Activated CD4-positive, alpha-beta T cell treated with anti-CD3 and anti-CD28 coated beads, Interleukin-10, Interleukin-2, amounts not matched to agents 100 ng/mL and 50 ng/mL, durations not matched to agents 16 hours and 8 hours (primary cell): ENCODE measurements at places on chromosomes 11 and 22.

GRCh38 chr11:116958246-116958645 lies 120.8 kb upstream of the APOA1 start:
- no peak for DNase-seq

- no peak for DNase-seq
These were observed 1.2 kb upstream of the CABP2 start for GRCh38 chr11:67524480-67524808.

DNA sequence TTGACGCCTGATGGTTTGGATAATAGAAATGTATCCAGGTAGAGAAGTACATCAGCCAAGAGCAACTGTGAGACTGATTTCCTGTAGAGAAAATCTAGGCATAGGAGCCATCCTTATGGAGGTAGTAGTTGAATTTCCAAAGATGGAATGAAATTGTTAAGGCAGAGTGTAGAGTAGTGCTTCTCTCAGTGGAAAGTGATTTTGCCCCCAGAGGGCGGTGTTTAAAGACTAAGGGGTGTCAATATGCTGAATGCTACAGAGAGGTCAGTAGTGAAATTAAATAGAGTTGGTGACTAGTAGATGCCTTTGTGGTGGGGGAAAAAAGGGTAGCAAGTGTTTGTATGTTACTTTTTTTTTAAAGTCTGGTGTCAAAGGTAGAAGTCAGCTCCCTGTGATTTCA lies 54.5 kb downstream of the TRIM44 start:
- no peak for DNase-seq

DNA sequence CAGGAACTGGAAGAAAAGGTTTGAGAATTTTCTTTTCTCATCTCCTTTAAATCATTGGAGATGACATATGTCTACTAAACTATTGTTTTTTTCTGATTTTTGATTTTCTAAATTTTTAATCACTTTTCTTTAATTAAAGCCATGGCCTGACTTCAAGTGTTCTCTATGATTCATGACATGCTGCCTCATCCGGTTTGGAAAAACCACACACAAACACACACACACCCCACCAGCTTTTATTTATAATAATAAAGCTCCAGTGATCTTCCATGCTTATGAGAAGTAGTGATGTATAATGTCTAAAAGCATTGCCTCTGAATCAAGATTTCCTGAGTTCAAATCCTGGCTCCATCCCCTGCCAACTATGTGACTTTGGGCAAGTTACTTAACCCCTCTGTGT lies 179.2 kb downstream of the SPON1 start:
- no peak for DNase-seq
